Esophagus squamous epithelium (tissue), 5 donors: ENCODE measurements at places on chromosomes 1 and 21.

DNA sequence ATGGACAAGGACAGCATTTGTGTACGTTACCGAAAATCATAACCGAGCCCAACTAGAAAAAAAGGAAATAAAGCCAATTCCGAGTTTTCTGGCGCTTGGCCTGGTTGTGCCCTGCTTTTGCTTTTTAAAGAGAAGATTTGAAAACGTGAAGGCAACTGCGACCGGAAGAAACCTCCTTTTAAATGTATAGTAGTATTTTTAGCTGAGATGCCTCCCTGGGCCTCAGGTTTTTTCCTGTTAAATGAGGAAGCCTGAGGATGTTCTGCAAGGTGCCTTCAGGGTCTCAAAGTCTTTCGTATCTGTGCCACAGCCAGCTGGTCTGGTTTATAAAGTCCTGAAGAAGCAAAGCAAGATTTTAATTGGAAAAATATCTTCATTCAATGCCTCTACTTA lies 371 bp upstream of the ODF2L start:
- no peak for DNase-seq

DNA sequence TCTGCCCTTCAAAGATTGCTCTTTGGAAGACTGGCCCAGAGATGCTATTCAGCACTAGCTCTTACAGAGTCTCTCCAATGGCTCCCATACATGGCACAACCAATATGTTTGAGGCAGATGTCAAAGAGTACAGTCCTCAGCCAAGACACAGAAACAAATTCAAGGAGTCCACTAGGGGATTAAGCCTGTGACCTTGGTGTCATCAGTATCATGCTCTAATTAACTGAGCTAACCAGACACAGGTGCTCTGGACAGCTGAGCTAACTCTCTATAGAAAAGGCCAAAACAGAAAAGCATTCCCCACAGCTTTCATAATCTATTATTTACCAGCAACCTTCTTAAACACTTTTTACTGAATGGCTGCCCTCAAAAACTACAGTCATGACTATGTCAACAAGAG lies 666.0 kb upstream of the PLXNA2 start:
- DNase-seq: no peak

DNA sequence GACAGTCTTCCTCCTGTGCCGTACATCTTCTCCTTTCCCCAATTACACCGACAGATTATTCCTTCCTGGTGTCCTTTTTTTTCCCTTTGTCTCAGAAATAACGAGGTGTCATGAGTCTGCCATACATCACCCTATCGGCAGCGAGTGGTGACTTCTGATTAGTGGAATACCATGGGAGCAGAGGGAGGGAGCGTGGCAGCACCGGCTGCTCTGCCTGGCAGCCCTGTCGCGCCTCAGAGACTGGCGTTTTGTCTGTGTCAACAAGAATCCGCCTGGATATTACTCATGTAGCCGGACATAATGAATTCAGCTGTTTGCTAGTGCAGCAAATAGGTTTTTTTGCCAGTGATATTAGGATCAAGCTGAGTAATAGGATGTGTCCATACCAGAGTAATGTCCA lies 51.8 kb downstream of the UTP25 start:
- no peak for DNase-seq

- no peak for DNase-seq
These were observed 2.1 kb downstream of the HJV start for GRCh38 chr1:146019231-146020057.

DNA sequence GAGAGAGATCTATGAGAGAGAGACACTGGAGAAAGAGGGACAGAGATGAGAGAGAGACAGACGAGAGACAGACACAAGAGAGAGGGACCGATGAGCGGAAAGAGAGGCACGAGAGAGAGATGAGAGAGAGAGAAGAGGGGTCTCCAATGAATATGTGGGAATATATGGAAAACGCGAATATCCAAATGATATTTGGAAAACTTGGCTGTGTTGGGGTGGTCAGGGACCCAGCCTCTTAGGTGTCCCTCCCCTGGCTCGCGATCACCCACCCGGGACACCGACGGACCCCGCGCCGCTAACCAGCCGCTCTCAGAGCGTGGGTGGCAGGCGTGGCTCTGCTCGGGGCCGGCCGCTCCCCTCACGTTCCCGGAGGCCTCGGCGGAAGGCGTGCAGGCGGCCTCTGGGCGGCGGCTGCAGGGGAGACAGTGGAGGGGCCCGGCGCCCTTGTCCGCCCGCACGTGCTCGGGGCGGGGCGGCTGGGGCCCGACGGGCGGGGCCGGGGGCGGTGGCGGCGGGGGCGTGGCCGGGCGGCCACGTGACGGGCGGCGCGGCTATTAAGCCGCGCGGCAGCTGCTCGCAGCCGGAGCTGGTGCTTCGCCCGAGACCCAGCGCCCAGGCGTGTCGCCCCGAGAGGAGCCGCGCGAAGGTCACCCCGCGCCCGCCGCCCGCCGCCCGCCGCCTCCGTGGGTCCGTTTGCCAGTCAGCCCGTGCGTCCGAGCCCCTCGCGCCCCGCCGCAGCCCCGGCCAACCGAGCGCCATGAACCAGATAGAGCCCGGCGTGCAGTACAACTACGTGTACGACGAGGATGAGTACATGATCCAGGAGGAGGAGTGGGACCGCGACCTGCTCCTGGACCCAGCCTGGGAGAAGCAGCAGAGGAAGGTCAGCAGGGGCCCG lies at the start of gene ACTN2:
Gene ACTN2 (plus strand): TSS at position 583 of the 898 bp plus-strand sequence. CDS start 175 bp downstream, at position 758.
- no peak for DNase-seq

DNA sequence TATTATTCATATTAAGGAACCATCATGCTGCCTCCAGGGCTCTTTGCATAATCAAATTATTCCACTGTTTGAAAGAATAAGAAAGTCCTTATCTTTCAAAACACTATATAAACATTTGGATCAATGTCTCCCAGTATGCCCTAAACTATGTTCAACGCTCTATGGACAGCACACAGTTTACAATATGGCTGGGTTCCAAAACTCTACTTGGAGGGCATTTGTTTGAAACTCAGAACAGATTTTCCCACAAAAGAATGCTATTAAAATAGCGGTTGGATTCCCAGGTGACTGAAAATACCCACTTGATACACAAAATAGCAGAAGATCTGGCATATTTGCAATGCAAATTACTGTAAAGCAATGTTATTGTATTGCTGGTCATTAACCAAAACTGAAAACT lies 3.2 kb downstream of the HAO2 start:
- DNase-seq: no peak

DNA sequence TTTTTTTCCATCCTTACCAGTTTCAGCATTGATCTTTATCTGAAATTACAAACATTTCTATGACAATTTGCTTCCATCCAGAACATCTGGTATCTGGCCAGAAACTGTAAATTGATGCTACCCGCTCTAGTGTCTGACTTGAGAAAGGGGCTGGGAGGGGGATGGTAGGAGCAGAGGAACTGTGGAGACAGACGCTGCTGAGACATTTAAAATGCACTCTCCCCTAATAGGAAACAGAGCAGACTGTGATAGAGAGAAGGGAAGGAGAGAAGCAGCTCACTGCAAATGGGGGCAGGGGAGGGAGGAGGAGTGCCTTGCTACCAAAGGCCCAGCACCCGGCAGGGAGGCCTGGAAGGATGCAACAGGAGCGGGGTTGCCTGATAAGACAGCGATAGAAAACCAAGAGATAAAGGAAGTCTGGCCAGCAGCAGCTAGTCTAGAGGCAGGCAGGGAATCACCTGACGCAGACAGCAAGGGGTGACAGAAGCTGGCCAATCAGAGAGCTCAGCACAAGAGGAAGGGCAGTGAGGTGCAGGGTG lies 195.5 kb upstream of the NFIA start:
- no peak for DNase-seq

- DNase-seq: no peak
These were observed 331.3 kb upstream of the PROX1 start for GRCh38 chr1:213656503-213656902.

- DNase-seq: no peak
These were observed 5.4 kb downstream of the PRAMEF12 start for GRCh38 chr1:12778907-12779306.
